ENCODE measurements at places on chromosomes 4 and X. TPM values are rescaled to one million over a fixed set of nuclear protein-coding genes. Genes with fewer than 3 reads are reported as not detected.
A peak's percentile ranks its signal among the peaks of the same experiment; 100 is the strongest.

GRCh38 chr4:57498251-57498650 is 388.1 kb upstream of the IGFBP7 start:
- no peaks in the 10 kb centered on the region for H3K27me3 ChIP-seq
- no peak for DNase-seq
- no peaks in the 10 kb centered on the region for H3K4me1 ChIP-seq
- H3K36me3 ChIP-seq: no peaks in the 10 kb centered on the region

DNA sequence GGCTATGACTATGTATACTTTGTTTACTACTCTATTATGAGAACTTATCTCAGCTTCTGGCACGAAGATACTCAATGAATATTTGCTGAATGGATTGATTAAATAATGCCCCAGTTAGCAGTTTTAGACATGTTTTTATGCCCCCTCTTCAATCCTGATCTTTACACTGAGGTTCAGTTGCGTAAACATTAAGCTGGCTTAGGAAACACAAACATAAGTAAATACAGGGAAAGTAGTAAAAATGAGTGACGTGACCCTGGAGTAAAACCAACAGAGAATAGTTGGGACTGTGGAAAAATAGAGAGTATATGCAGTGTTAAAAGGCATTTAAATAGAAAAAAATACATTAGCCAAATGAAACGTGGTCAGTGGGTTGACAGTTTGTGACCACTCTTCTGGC is 387.0 kb upstream of the ACTRT1 start:
- no peaks in the 10 kb centered on the region for H3K36me3 ChIP-seq
- no peak overlapping the region for H3K4me3 ChIP-seq
- no peak overlapping the region for H3K27ac ChIP-seq
- H3K27me3 ChIP-seq: no peaks in the 10 kb centered on the region

DNA sequence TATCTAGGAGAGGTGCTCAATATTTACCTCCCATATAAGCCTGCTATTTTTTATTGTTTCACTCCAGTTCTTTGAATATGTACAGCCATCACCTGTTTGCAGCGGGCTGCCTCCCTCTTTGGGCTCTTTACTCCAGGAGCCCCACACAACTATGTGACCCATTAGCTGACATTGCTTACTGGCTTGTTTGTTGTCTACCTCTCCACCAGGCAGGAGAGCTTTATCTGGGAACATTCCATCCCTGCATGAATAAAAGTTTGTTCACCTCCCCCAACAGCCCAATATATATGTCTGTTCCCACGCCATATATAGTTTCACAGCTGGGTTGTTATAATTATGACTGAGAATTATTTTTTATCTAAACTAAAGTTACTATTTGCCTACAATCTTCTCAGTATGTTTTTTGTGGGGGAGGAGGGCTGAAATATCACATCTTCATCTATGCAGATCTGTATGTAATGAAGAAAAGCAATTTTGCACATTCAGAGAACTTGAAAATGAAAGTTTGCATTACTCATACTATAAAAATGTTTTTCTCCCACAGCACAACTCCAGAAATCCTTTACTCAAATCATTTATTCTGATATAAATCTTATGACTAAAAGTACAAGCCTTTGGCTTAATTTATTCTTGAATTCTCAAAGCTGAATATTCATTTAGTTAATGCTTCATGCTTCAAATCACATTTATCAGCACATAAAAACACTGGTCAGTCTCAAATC is 61.2 kb upstream of the DAPP1 start:
- H3K4me3 ChIP-seq: no peak overlapping the region
- no peak for DNase-seq
- H3K27ac ChIP-seq: no peak overlapping the region
- no peaks in the 10 kb centered on the region for H3K4me1 ChIP-seq
- H3K36me3 ChIP-seq: no peaks in the 10 kb centered on the region
- H3K27me3 ChIP-seq: no peaks in the 10 kb centered on the region

GRCh38 chr4:183426507-183426906 is 17.9 kb upstream of the CDKN2AIP start:
- H3K36me3 ChIP-seq: no peaks in the 10 kb centered on the region
- no peak overlapping the region for H3K4me3 ChIP-seq
- no peak for DNase-seq
- no peak overlapping the region for H3K27ac ChIP-seq

DNA sequence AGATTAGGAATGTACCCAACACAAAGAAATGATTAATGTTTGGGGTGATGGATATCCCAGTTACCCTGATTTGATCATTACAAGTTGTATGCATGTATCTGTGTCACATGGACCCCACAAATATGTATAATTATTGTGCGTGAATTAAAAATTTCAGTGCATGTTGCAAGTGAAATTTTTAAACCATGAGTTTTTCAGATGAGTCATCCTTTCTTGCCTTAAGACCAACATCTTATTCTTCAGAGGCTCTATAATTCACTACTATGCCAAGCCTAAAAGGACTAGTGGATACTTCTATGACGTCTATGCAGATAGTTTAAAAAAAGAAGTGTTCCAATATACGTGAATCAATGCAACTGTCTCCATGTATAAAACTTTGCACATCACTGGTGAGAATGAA is 113.0 kb upstream of the SH3RF1 start:
- H3K36me3 ChIP-seq: no peaks in the 10 kb centered on the region
- no peak overlapping the region for H3K4me3 ChIP-seq
- no peak for DNase-seq
- H3K27me3 ChIP-seq: no peaks in the 10 kb centered on the region

- DNase-seq: no peak
- no peak overlapping the region for H3K27ac ChIP-seq
- H3K27me3 ChIP-seq: no peaks in the 10 kb centered on the region
- peaks cover 17% of the 10 kb centered on the region for H3K4me1 ChIP-seq
These were observed 220.3 kb downstream of the PTTG2 start for GRCh38 chr4:38180456-38180855.

DNA sequence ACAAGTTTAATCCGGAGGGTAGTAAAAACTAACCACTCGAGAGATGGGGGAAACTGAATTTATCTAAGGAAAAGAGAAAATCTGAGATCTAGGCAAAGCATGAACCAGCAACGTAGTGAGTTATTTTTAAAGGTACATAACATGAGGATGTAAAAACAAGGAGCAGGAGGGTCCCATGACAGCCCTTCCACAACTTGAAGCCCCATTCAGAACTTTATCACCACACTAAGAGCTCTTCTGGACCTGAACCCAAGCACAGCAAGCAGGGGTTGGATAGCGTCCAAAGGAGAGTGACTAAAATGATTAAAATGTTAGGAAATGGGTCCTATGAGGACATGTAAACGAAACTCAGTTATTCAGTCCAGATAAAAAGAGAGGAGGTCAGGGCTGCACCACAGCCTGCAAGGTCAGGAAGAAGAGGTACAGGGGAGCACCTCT is 16.2 kb downstream of the SH3RF1 start:
- no peaks in the 10 kb centered on the region for H3K4me1 ChIP-seq
- no peak overlapping the region for H3K4me3 ChIP-seq
- H3K27me3 ChIP-seq: no peaks in the 10 kb centered on the region
- H3K27ac ChIP-seq: no peak overlapping the region
- H3K36me3 ChIP-seq: no peaks in the 10 kb centered on the region
- DNase-seq: no peak

- H3K36me3 ChIP-seq: no peaks in the 10 kb centered on the region
- H3K4me1 ChIP-seq: no peaks in the 10 kb centered on the region
- H3K27me3 ChIP-seq: no peaks in the 10 kb centered on the region
- H3K4me3 ChIP-seq: no peak overlapping the region
- no peak overlapping the region for H3K27ac ChIP-seq
These were observed 41.5 kb downstream of the EFNB1 start for GRCh38 chrX:68870357-68870756.

DNA sequence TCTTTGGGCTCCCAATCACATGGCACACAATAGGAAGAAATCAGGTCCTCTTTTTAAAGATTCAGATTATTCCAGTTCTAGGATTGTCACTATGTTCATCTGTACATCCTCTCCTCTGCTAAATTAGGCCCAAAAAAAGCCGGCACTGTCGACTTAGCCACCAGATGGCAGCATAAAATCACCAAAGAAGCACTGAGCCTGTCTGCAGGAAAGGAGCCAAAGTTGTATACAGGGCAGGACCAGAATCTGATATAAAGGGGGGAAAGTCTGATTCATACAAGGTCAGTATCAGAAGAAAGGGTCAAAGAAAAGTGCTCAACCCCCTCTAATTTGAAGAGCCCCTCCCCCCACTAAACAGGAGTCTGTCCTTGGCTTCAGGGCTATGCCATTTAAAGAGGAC is 292.5 kb downstream of the CHIC1 start:
- H3K27ac ChIP-seq: no peak overlapping the region
- no peak overlapping the region for H3K4me3 ChIP-seq
- H3K4me1 ChIP-seq: no peaks in the 10 kb centered on the region
- DNase-seq: peak; percentile 77
- H3K36me3 ChIP-seq: no peaks in the 10 kb centered on the region

DNA sequence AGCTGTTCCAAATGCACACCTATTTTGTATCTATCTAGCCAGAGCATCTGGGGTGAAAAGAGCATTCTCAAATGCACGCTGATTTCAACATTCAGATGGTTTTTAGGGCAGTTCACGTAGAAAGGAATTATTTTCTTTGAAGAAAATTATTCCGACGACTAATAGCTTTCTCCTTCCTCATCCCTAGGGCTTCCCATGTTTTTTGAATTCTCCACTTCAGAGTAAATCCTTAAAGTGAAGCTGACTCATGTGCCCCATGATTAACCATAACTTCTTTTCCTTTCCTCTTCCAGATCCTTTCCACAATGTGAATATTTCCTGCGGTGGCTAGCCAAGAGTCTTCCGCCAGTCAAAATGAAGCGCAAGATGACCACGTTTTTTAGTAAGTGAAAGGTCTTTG is 86.7 kb upstream of the PDHA1 start:
- DNase-seq: no peak
- no peaks in the 10 kb centered on the region for H3K4me1 ChIP-seq
- no peaks in the 10 kb centered on the region for H3K27me3 ChIP-seq

GRCh38 chr4:107444-108429 is 16.6 kb upstream of the ZNF718 start:
- DNase-seq: no peak
- H3K36me3 ChIP-seq: no peaks in the 10 kb centered on the region
- H3K4me1 ChIP-seq: no peaks in the 10 kb centered on the region

DNA sequence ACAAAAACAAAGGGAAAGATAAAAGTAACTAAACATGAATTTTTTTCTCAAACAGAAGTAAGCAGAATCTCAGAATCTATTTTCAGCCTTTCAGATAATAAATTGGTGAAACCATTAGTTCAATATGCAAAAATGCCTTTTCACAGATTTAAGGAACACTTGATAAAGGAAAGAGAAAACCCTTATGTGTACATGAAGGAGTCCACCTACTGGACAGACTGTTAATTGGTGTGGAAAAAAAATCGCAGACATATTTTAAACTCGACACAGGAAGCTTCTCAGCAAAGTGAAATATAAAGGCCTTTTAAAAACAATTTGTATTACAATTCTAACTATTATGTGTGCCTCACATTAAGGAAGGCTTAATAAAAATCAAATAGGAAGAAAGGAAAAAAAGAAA is 22.3 kb downstream of the COX7B2 start:
- no peak overlapping the region for H3K4me3 ChIP-seq
- H3K36me3 ChIP-seq: no peaks in the 10 kb centered on the region
- H3K27me3 ChIP-seq: no peaks in the 10 kb centered on the region
- H3K27ac ChIP-seq: no peak overlapping the region

DNA sequence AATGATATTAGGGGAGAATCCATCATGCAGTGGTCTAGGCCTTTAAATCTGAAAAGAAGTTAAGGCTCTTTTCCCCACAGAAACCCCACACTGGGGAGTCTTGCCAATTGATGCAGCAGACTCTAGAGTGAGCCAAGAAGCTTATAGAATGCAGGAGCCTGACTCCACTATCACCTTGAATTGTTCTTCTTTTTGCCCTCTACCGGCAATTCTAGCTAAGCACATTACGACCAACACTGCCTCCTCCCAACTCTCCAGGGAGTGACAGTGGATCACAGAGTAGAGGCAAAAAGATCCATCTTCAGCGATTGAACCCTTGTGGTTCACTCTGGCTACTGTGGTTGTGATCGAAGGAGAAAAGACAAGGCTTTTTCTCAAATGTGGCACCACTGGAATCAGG is 331.5 kb downstream of the NKX6-1 start:
- H3K4me3 ChIP-seq: no peak overlapping the region
- H3K4me1 ChIP-seq: no peaks in the 10 kb centered on the region

DNA sequence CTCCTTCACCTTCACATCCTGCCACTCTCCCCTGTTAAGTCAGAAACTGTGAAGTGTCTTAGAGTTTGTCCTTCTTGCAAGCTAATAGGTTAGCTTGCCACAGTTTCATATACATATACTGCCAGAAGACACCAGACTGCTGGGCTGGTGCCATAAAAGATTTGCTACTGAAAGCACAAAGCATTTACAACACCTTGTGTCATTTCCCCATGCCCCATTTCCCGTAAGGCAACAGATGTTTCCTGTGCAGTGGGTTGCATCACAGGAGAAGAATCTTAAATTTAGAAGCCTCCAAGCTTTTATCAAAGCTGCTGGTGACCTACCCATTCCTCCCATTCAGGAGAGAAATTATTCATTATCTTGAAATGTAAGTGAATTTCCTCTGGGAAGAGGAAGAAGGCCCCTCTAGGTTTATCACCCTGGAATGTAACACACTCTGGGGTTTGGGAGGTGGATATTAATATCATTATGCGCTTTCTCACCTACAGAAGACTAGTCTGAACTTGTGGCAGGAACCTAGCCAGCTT is 34.5 kb upstream of the RAB33B start:
- H3K27ac ChIP-seq: no peak overlapping the region
- no peak for DNase-seq
- no peaks in the 10 kb centered on the region for H3K36me3 ChIP-seq
- no peaks in the 10 kb centered on the region for H3K4me1 ChIP-seq
- H3K4me3 ChIP-seq: no peak overlapping the region

GRCh38 chr4:57249083-57249482 is 138.9 kb upstream of the IGFBP7 start:
- H3K27ac ChIP-seq: no peak overlapping the region
- no peak overlapping the region for H3K4me3 ChIP-seq
- no peaks in the 10 kb centered on the region for H3K36me3 ChIP-seq
- DNase-seq: no peak
- H3K4me1 ChIP-seq: no peaks in the 10 kb centered on the region

DNA sequence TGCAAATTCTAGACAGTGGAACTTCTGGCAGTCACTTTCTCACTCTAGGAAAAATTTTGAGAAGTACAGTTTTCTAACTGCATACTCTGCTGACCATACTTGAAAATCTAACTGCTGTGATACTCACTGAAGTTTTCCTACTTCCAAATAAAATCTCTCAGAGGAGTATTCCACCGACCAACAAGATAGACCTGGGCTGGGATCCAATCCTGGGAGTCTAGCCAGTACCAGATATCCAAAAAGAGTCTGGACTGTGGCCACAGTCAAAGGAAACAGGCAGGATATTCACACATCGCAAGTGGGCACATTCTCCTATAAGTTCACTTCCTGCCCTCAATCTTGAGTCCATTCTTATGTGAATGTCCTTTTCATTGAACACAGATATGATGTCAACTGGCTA is 1138.7 kb upstream of the PCDH7 start:
- H3K4me1 ChIP-seq: no peaks in the 10 kb centered on the region
- no peak overlapping the region for H3K4me3 ChIP-seq
- H3K27me3 ChIP-seq: no peaks in the 10 kb centered on the region
- H3K36me3 ChIP-seq: no peaks in the 10 kb centered on the region
- no peak for DNase-seq
- no peak overlapping the region for H3K27ac ChIP-seq

GRCh38 chr4:119933606-119934005 is 133.0 kb downstream of the MAD2L1 start:
- H3K4me3 ChIP-seq: no peak overlapping the region
- DNase-seq: no peak
- no peaks in the 10 kb centered on the region for H3K4me1 ChIP-seq

Gene ZCCHC4
- 9.9 TPM for polyA plus RNA-seq

Gene TMEM271
- not detected for polyA plus RNA-seq

Gene CEP44
- 7.8 TPM for polyA plus RNA-seq

Gene RS1
- polyA plus RNA-seq: not detected

Gene NEUROG2
- not detected for polyA plus RNA-seq

Gene TCEANC
- 12.4 TPM for polyA plus RNA-seq

Measured in naive thymus-derived CD4-positive, alpha-beta T cell (primary cell).